Fibroblast of lung (primary cell): ENCODE measurements at places on chromosomes 16 and 17.

GRCh38 chr17:15006421-15007128 lies 258.6 kb downstream of the PMP22 start:
- no peak for DNase-seq

DNA sequence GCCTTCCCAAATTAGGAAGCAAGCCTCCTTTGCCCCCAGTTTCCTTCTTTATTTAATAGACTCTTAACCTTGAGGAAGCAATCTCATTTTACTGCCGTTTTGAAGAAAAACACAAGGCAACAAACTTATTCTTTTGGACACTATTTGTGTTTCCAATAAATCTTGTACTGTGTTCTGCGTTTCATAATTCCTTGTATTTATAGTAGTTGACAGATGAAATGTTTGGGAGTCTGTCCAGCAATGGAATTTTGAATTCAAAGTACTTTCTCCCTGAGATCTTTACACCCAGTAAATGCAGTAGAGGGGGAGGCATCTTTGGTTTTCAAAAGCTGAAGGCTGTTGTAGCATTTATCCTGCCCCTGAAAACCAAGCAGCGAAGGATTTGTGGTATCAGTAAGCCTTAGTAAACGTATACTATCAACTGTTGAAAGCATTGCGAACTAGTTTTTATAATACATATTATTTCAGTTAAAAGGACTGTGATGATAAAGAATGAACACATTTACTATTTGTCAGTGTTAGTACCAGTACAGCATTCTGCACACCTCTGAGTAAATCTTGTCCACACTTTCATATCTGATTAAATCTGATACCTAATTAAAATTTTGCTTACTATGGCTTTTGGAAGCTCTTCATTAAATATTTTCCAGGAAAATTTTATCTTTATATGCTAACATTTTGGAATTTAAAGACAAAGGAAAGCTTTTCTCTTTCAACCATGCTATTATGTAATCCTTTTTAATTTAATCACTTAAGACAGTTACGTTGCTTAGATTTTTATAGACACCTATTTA lies 83.1 kb downstream of the TNRC6C start:
- peak; percentile 55 for DNase-seq

DNA sequence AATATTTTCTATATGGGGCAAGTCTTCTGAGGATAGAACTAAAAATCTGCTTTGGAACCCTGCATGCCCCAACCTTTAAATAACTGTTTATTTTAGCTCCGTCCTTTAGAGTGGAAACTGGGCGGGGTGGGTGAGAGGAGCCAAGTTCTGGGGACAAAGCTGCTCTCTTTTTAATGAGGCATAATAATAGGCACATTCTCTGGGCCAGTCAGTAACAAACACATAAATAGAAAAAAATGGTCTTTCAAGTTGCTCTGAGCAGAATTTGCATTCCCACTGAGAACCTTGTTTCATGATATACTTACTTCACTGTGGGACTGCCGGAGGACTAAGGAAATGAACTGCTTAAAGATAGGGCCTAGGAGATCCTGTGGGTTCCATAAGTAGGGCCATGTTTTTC lies 51.5 kb downstream of the KNOP1 start:
- no peak for DNase-seq

DNA sequence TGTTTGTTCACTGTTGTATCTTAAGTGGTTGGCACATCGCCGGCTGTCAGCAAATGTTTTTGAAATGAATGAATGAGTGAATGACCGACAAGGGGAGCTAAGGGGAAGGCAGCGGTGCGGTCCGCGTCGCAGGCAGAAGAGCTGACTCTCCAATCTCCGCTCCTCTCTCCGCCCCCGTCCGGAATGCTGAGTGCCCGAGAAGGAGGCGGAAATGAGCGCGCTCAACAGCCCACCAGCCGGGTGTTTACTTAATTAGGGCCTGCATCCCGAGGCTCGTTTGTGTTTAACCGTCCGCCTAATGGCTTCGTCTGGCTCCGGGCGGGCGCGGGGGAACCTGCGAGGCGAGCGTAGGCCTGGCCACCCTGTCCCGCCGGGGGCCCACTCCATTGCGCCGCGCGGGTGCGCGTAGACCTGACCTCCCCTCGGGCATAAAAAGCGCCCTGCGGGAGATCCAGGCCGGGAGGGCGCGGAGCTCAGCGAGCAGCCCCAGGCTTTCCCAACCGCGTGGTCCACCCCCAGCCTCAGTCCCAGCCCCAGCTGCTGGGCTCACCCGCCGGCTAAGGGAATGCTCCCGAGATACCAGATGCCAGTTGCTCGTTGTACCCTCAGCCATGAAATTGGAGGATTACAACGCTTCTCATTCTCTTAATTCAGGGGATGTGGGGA lies 2.5 kb upstream of the CDH3 start:
- DNase-seq = peak; percentile 64

DNA sequence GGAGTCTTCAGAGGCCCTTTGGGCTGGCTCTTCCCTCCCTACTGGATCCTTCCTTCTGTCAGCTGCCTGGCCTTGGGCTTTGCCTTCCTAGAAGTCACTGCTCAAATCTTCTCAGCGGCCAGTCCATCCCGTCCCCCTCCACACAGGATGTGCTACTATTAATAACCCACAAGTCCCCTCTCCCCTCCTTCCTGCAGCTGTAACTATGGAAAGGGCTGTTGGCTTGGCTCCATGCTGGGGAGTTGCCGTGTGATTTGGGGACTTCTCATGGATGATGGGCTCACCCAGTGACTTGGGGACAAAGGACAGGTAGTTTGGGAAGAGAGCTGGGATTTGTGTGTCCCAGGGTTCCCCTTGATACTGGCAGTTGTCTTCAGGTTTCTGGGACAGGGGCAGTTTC lies 19.4 kb downstream of the TMEM94 start:
- peak; percentile 26 for DNase-seq

GRCh38 chr17:65537845-65538674 lies 23.4 kb downstream of the AXIN2 start:
- no peak for DNase-seq

DNA sequence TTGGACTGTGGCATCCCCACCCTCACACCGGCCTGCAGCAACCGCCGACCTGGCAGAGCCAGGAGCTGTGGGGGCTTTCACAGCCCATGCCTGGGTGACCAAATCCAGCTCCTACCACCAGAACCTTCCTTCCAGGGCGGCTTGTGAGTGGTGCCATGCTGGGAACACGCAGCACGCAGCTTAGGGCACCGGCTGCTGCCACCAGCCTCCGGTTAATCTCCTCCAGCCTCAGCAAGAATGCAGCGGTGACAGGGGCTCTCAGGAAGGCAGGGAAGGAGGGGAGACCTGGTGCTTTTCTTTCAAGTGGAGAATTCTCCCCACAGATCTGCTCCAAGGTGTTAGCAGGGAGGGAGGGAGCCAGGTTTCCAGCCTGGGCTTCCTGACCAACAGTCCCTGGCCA lies 32.3 kb upstream of the ANKRD40CL start:
- no peak for DNase-seq

DNA sequence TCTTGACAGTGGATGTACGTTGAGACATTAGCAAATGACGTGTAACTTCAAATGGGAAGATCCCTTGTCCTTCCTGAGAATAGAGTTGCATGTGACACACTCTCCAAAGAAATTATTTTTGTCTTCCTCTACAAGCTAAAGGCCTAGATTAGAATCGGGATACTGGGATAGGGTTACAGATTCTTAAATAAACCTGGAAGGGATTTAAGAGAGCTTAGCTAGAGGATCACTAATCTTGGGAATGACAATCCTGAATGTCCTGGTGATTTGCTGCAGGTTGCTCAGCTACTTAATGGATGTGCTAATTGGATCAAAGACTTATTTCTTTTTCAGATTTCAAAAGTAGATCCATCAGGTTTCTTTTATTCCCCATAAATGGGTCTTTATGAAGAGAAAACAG lies 101.9 kb downstream of the KCNJ2 start:
- DNase-seq = no peak

GRCh38 chr17:4043862-4044261 lies 79.6 kb upstream of the ATP2A3 start:
- DNase-seq = no peak

DNA sequence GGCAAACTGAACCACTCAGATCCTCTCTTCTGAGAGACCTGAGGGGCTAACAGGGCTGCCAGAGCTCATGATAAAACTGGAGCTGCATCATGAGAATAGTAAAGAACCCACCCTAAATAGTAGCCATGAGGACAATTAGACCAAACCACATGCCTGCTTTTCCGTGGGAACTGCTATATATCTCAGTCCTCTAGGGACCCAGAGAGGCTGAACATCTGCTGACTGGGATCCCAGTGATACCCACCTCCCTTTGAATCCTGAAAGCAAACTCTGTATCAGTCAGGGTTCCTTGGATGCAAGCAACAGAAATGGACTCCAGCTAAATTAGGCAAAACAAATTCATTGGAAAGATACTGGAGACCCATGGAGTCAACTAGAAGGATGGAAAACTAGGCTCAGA lies 6.5 kb downstream of the MT1X start:
- DNase-seq = no peak

DNA sequence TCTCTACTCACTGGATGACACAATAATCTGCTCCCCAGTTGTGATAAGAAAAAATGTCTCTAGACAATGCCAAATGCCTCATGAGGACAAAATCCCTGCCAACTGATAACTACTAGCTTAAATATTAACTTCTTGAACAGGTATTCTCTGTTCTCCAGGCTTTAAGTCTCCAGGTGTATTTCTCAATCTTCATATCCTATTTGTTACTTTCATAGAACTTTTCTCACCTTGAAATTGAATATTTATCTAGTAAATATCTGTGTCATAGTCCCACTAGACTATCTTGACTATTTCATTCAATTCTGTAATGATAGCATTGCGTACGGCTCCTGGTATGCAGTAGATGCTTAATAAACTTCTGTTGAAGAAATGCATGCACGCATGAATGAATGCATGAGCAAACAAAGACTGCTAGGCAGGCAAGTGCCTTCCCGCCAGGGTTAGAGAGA lies 15.9 kb downstream of the HSD17B2 start:
- no peak for DNase-seq

DNA sequence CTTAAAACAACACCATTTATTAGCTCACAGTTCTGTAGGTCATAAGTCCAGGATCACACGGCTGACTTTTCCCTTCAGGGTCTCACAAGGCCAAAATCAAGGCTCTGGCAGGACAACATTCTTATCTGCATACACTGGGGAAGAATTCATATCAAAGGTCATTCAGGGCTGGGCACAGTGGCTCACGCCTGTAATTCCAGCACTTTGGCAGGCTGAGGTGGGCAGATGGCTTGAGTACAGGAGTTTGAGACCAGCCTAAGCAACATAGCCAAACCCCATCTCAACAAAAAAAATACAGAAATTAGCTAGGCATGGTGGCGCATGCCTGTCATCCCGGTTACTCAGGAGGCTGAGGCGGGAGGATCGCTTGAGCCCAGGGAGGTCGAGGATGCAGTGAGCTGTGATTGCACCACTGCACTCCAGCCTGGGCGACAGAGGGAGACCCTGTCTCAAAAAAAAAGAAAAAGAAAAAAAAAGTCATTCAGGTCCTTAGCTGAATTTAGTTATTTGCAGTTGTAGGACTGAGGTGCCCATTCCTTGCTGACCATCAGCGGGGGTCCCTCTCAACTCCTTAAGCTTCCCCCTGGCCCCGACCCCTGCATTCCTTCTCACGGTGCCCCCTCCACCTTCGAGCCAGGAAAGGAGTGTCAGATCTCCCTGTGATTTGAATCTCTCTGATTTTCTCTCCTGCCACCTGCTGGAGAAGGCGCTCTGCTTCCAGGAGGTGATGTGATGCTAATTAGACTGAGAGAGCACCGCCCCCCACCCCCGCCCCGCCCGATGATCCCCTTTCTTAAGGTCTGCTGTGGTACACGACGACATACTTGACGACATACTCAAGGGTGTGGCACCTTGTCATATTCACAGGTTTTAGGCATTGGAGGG lies 91.8 kb upstream of the CLEC18A start:
- DNase-seq = no peak

DNA sequence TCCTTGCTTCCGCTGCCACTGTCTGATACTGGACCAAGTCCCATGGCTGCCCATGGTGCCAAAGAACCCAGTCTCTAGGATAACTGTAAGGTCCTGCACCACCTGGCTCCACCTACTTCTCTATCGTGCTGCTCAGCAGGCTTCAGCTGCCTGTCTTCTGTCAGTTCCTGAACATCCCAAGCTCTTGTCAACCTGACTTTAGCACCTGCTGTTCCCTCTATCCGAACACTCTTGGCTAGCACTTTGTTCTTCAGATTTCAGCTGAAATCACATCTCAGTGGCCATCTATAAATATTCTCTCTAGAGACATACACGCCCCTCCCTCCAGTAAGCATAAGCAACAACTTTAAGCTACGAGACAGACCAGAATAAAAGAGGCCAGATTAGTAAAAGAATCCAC lies 15.0 kb upstream of the TMEM101 start:
- DNase-seq = no peak

DNA sequence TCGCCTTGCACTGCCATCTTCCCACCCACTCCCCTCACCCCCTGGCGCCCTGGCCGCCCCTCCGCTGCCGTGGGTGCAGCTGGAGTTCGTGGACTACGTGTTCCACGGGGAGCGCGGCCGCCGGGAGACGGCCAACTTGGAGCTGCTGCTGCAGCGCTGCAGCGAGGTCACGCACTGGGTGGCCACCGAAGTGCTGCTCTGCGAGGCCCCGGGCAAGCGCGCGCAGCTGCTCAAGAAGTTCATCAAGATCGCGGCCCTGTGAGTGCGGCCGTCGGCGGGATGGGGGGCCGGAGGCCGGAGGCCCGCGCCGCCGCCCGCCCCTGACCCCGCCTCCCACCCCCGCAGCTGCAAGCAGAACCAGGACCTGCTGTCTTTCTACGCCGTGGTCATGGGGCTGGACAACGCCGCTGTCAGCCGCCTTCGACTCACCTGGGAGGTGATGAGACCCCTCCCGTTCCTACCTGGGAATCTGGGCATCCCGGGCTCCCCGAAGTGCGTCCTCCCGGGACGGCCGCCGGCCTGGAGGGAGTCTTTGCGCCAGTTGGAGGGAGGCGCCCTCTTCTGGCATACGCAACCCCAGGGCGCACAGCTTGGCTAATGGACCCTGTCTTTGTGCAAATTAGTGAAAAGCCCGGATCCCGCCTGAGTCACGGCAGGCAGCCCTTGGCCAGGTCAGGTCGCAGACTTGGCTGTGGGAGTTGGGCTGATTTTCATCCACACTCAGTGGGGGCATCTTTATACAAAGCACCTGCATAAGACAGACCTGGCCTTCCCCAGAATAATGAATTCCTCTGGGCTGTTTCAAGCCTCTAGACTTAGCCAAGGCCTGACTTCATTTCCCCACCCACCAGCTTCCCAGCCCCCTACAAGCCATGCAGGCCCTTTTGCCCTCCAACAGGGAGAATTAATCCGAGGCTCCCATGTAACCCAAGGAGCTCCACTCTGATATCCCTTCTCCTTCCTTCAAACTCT lies 14.3 kb downstream of the RAPGEFL1 start:
- DNase-seq = peak; percentile 78
